ENCODE measurements at places on chromosomes 16 and 17.

DNA sequence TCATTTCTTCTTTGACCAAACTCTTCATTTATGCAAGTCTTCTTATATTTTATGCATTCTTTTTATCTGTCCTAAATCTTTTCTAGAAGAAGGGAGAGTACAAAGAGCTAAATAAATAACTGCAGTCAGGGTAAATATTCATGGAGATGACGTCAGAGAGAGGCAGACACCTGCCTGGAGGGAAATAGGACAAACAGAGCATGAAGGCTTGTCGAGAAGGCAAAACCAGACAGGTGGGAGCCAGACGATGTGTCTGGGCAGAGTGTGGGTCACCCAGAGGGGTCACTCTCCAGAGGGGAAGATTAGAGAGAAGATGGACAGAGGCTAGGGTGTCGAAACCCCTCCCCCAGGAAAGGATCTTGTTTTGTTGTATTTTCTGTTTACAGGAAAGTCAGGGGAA is 78.3 kb upstream of the RPL38 start:
- DNase-seq, result no peak

DNA sequence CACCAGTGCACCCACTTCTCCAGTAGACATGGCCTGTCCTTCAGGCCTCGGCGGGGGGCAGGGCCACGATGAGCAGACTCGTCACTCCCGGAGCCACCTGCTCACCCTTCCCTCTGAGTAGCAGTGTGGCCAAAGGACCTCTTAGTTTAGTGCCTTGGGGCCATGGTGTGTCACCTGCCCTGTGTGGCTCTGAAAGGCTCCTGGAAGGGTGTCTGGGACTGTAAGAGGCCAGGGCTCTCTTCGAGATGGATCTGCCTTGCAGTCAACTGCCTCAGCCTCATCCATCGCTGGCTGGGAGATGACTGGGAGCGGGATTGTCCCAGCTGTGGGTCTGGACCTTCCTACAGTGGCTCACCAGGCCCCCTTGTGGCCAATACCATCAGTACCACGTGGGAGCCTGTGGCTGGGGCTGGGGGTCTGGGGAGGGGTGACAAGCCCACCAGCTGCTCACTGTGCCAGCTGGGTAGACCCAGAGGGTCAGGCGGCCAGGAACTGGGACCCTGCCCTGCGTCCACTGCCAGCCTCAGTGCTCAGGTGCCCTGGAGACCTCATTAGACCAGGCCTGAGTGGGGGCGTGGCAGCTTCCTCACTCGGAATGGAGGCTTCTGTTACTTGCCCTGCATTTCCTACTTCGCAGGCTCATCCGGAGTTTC is 133.4 kb downstream of the OR1D5 start:
- DNase-seq, result no peak

DNA sequence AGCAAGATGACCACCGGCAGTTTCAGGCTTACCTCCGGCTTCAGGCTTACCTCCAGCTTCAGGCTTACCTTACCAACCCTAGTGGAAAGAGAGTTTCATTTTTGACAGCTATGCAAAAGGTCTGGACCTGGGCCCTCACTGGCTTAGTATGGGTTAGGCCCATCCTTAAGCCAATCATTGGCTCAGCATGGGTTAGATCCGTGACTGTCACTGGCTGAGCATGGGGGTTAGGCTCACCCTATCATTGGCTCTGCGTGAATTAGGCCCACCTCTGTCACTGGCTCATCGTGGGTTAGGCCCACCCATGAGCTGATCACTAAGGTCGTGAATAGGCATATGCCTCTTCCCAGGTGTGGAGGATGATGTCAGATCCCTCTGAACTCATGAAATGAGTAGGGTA is 8.1 kb downstream of the NDE1 start:
- no peak for DNase-seq

GRCh38 chr17:82365606-82366295 is 5.8 kb upstream of the UTS2R start:
- no peak for DNase-seq

GRCh38 chr17:81294512-81295030 is 536 bp downstream of the SLC38A10 start:
- DNase-seq, result no peak

DNA sequence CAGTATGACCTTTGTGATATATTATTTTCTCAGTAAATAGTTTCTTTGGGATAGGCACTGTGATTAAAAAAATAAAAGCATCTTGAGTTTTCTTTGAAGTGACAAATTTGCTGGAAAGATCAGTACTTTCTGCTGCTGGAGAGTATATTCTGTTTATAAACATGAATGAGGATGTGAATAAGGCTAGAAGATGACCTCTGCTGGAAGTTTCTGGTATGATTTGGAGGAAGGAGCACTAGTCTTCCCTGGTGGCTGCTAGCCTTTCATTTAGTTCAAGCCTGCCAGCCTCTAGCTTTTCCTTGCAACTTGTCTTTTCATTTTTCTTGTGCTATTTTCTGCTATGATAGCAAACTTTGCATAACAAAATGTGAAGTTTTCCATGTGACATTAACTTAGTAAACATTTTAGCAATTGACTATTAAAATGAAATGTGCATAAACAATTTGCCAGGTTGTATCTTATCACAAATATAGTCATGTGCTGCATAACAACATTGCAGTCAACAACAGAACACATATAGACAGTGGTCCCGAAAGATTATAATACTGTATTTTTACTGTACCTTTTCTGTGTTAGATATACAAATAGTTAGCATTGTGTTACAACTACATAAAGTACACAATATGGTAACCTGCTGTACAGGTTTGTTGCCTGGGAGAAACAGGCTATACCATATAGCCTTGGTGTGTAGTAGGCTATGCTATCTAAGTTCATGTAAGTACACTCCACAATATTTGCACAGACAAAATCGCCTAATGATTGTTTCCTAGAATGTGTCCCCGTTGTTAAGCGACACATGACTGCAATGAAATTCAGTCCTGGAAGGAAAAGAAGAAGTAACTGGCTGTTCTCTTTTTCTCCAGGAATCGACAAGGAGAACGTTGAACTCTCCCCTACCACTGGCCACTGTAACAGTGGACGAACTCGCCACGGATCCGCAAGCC is 18.1 kb upstream of the RAB11FIP4 start:
- DNase-seq, result no peak

DNA sequence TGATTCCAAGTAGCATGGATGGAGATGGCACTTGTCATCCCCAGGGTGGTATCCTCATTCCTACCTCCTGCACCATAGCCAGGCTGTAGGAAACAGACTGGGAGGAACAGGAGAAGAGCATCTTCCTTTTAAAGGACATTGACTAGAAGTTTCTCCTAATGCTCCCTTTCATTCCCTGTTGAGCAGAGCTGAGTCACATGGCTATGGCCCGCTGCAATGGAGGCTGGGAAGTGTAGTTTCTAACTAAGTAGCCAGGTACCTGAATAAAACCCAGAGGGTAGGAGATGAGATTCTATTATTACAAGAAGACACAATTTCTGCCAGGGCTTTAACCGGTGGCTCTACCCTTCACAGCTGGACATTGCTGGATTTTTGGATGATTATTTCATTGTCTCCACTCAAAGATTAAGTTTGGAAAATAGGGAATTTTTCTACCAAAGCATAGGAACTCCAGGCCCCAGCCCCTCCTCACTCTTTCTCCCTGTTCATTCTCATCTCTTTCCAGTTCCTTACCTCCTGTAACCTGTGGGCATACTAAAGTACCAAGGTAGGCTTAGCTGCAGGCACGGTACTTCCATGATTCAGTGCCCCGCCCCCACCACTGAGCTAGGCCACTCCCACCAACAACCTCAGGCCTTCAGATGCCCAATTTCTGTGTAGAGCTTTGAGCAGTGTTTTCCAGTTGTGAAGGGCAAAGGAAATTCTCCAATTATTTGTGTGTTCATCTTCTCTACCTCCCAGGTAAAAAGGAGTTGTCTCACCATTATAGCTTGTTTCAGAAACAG is 378.3 kb downstream of the CDH13 start:
- no peak for DNase-seq

DNA sequence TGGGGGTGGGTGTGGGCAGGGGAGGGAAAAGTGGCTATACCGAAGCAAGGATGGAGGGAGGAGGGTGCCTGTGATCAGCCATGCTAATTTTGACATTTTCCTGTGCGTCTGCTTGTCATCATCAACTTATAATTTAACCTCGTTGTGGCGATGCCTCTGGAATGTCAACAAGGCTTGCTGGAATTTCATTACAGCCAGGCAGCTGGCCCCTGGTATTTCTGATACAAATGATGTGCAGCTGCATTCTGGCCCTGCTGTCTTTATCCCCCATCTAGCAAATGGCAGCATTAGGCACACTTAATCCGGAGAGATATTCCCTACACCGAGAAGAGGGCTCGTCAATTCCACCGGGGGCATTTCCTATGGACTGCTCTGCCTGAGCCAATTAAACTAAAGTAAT is 278.3 kb upstream of the CCL2 start:
- DNase-seq, result no peak

DNA sequence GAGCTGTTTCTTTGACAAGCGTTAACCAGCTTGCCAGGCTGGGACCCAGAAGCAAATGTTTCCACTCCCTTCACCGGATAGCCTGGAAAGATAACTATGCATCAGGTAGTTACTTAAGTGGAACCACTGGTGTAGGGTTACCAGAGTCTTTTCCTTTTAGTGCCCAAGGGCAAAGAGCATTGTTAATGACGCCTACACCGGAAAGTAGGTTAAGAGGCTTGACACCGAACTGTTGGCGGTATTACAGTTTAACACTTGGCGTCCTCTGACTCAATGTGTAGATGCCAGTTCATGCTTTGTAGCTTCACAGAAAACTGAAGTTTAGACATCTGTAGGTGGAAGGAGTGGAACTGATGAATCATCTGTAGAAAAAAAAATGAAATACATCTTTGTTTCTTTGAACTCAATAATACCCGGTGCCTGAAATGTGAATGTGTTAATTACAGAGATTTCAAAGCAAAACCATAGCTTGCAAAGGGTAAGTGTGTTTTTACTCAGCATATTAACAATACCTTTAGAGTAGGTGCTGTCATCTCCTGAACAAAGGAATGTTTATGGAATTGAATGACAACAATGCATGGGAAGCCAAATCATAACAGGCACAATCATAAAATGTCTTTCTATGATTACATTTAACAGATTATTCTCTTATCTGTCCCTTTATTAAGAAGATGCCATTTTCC is 426.7 kb upstream of the SALL1 start:
- DNase-seq, result no peak

DNA sequence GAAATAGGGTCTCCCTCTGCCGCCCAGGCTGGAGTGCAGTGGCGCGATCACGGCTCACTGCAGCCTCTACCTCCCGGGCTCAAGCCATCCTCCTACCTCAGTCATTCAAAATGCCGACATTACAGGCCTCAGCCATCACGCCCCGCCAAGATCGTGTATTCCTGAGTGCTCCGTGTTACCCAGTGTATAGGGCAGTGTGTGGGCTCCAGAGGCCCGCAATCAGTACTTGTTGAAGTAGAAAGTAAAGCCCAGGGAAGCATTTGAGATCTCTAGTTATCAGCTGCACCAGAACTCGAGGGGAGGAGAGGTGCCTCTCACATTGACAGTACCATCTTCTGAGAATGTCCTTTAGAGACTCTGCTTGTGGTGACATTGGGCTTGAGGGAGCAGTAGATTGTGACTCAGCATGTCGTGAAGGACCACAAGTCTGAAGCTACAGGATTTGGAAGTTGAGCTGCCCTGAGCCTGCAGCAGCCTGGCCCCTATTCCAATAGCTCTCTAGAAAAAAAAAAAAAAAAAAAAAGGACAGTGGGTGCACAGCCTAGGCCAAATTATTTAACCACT is 1.1 kb upstream of the PRPSAP1 start:
- DNase-seq, result no peak

- no peak for DNase-seq
These were observed 9.8 kb downstream of the TMEM204 start for GRCh38 chr16:1543085-1543896.

- DNase-seq, result no peak
These were observed 5.3 kb upstream of the POLR3E start for GRCh38 chr16:22291860-22292318.

GRCh38 chr16:19095654-19096053 is 18.1 kb upstream of the ITPRIPL2 start:
- DNase-seq, result no peak

DNA sequence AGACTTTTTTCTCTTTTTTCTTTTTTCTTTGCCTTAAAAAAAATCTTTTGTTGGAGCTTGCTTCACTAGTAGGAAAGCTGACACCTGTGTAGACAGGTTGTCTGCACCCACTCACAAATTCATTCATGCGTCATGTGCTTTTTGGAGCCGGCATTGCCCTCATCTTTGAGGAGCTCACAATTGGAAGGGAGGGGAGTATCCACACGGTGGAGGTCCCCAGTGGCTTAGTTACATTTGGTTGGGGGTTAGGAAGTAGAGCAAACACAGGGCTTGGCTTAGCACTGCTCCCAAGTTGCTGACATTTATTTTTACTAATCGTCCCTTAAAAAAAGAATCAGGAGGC is 18.7 kb upstream of the MEIOB start:
- DNase-seq, result no peak

DNA sequence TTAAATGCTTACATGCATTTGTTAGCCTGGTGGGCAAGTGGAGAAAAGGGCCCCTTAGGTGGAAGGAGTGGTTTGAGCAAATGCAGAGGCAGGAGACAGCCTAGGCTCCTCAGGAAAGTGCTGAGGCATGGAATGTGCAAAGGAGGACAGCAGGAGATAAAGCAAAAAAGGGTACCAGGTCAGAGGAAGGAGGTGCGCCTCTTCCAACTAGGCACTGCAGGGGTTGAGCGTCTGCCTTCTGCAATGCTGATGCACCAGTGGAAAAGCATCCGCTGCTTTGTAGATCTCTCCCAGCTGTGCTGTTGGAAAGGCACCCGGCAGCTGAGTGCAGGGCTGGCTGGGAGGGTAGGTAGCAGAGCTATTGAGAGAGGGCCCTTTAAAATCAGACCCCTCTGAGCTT is 287.0 kb upstream of the XYLT1 start:
- DNase-seq, result no peak

- DNase-seq, result no peak
These were observed 229.9 kb downstream of the ABCC12 start for GRCh38 chr16:47925811-47926460.

DNA sequence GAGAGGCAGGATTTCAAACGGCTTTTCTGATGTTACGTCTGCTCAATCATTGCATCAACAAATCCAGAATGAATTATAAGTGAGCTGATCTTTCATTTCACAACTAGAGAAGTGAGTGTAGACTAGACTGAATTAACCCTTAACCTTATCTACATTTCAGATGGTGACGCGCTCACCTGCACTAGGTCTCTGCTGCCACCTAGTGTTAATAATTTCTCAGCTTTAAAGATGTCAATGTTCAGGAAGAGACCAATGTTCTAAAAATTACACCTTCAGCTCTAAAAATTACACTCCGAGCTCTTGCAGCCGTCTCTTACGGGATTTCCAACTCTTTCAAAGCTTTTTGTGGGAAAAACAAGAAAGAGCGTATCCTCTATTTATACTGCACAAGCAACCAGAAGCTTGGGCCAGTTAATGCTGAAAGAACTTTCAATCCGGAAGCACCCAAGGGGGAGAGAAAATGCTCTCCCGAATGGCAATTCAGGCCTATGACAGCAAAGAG is 88.2 kb upstream of the FA2H start:
- DNase-seq, result no peak

- DNase-seq, result no peak
These were observed 241 bp downstream of the DRC3 start for GRCh38 chr17:17972952-17973254.

Data from NCI-H1048 (cell line).